Fibroblast of skin of abdomen (primary cell): ENCODE measurements at places on chromosomes 7 and 10.

DNA sequence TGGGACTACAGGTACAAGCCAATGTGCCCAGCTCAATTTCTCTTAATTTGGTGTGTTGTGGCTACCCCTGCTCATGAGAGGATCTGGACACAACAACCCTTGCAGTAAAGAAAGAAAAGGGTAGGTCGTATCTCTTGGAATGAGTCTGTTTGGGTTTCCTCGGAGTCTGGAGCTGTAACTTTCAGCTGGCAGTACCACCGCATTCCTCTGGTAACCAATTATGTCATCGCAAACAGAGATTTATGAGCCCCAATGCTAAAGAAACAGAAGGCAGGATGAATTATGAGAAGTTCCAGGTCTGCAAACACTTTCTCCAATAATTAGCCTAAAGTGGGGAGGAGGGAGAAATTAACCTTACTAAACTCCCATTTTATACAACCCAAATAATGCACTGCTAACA lies 186.6 kb upstream of the NRP1 start:
- DNase-seq, result peak; percentile 72

DNA sequence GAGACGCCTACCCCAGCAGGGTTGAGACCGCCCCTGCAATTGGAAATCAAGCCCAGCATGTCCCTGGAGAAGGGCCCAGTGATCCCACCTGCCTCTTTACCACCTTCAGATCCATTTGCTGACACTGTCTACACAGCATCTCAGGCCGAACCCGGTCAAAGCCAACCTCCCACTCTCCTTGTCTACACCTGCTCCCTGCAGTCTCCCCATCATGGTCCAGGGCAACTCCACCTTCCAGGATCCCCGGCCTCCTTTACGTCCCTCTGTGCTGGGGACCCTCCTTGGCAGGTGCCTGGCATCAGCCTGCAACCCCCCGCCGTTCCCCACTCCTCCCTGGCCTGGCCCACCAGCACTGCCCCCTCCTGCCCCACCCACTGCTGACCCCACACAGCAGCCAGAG lies 227.2 kb downstream of the PAXIP1 start:
- no peak for DNase-seq

- DNase-seq, result no peak
Observed at GRCh38 chr10:33123680-33124079, 165.7 kb upstream of the ITGB1 start.

GRCh38 chr10:94286901-94287300 lies 75.8 kb downstream of the NOC3L start:
- DNase-seq, result peak; percentile 55
